ENCODE measurements at places on chromosomes 7 and 10. TPM values are rescaled to one million over a fixed set of nuclear protein-coding genes. Genes with fewer than 3 reads are reported as not detected.

ANKRD7 gene
- polyA plus RNA-seq = 0.43 TPM

IFIT1B gene
- polyA plus RNA-seq = 0.04 TPM

UCMA gene
- not detected for polyA plus RNA-seq

ZCWPW1 gene
- 21.7 TPM for polyA plus RNA-seq

HKDC1 gene
- 0.26 TPM for polyA plus RNA-seq

CYP3A4 gene
- not detected for polyA plus RNA-seq

RARRES2 gene
- 176 TPM for polyA plus RNA-seq

GIMAP6 gene
- polyA plus RNA-seq = 18.2 TPM

AKR1C4 gene
- not detected for polyA plus RNA-seq

FXYD4 gene
- not detected for polyA plus RNA-seq

SORCS1 gene
- 0.67 TPM for polyA plus RNA-seq
